ENCODE measurements at places on chromosomes 1 and 21. TPM values are rescaled to one million over a fixed set of nuclear protein-coding genes. Genes with fewer than 3 reads are reported as not detected.

The CORT gene
- total RNA-seq, result not detected

The POU3F1 gene
- not detected for total RNA-seq

The PFKL gene
- 113 TPM for total RNA-seq

The SH2D2A gene
- 2.1 TPM for total RNA-seq

The HLX gene
- 22.9 TPM for total RNA-seq

The COL24A1 gene
- 1.3 TPM for total RNA-seq

The TBX15 gene
- total RNA-seq, result 0.24 TPM

The PTAFR gene
- 0.13 TPM for total RNA-seq
